MG63 (cell line): ENCODE measurements at places on chromosomes 16 and 17. TPM values are rescaled to one million over a fixed set of nuclear protein-coding genes. Genes with fewer than 3 reads are reported as not detected.
A peak's percentile ranks its signal among the peaks of the same experiment; 100 is the strongest.

The SLC16A13 gene
- total RNA-seq: 0.96 and 1.1 TPM in 2 replicates

The MPP3 gene
- 3.9 and 4.4 TPM in 2 replicates for total RNA-seq

GRCh38 chr16:83701494-83701893, 106.3 kb upstream of the HSBP1 start:
- peak; percentile 26 for DNase-seq

- DNase-seq: no peak
Measured at GRCh38 chr16:12796498-12796897, 7.2 kb downstream of the CPPED1 start.

GRCh38 chr17:65261682-65262636, 124.8 kb downstream of the RGS9 start:
- no peak for DNase-seq

DNA sequence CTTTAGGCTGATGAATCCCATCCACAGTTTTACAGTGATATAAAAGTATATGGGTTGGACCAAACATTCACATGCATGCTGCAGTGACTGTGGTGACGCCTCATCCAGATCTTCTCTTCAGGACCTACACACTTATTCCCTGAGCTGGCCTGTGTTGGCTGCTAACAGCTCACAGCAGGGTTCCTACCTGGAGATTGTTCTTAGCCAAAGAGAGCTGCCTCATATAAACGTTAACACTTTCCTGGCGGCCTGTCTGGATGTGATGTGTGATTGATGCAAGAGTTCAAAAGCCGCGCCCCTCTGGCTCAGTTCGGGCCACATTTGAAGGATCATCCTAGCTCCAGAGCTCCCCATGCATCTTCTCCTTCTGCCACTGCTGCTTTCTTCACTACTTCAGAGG, 93.0 kb upstream of the NETO2 start:
- DNase-seq: no peak

- peak; percentile 28 for DNase-seq
Measured at GRCh38 chr17:30296499-30297080, 4.8 kb upstream of the BLMH start.

GRCh38 chr17:62592341-62593099, 35.0 kb upstream of the MRC2 start:
- DNase-seq: no peak

GRCh38 chr16:68646953-68647659, 2.0 kb downstream of the CDH3 start:
- DNase-seq: peak; percentile 37
